ENCODE measurements at places on chromosomes 7 and 10.

GRCh38 chr7:93921607-93922566 is at the start of gene GNG11:
GNG11 (plus strand) TSS chr7:93921735; CDS start chr7:93922138, 403 bp downstream.
- peak within 1 kb of the TSS; percentile 51 for H3K4me3 ChIP-seq
- no peaks in the 10 kb centered on the region for H3K36me3 ChIP-seq
- peaks cover 31% of the 10 kb centered on the region for H3K27me3 ChIP-seq
- peak; percentile 8 for DNase-seq

DNA sequence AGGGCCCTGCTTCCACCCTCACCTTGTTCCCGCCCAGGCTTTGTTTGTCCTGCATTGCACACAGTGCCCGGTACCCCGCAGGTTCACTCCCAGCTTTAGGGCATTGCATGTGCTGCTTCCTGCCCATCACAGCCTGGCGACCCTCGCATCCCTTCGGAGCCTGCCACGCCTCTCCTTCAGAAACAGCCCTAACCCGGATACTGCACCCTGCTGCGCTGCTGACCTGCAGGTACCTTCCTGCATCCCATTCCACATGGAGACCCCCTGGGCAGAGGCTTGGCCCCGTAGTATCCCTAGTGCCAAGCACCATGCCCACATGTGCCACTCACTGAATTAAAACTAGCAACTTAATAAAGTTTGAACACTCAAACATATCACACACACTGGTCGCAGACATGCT is 19.8 kb upstream of the GJD4 start:
- H3K36me3 ChIP-seq: no peaks in the 10 kb centered on the region
- no peaks in the 10 kb centered on the region for H3K27me3 ChIP-seq
- no peak overlapping the region for H3K27ac ChIP-seq
- H3K4me1 ChIP-seq: no peaks in the 10 kb centered on the region
- no peak for DNase-seq
- H3K4me3 ChIP-seq: no peak overlapping the region

DNA sequence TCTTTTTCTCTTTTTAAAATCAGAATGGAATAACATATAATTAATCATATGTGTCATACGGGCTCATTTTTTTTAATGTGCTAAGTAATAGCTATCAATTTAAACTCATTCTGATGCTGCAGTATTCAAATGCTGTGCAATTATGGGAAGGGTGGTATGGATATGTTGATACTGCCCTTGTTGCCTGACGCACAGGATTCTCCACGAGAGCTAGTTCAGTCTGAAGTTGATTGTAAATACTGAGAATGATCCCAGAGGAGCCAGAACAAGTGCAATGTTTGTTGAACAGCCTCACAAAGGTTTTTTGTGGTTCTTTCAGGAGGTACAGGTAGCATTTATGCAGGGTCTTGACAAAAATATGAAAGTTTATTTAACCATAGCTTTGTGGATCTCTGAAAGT is 13.4 kb downstream of the NPY start:
- H3K4me1 ChIP-seq: no peaks in the 10 kb centered on the region
- H3K36me3 ChIP-seq: no peaks in the 10 kb centered on the region
- H3K27me3 ChIP-seq: peaks cover 27% of the 10 kb centered on the region
- no peak overlapping the region for H3K27ac ChIP-seq
- no peak overlapping the region for H3K4me3 ChIP-seq

DNA sequence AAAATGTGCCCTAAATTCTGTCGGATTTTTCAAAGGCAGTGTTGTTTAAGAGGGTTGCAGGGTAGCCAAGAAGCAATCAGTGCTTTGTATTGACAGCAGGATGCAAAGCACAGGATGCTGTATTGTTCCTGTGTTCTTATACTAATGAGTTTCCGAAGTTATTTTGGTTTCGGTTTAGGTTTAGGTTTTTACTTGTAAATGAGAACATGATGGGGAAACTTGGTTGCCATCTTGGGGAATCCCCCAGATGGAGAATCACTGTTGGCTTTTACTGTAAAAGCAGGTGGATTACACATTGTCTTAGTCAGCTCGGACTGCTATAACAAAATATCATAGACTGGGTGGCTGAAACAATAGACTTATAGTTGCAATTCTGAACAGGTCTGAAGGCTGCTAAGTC is 72.1 kb downstream of the INHBA start:
- no peak overlapping the region for H3K27ac ChIP-seq
- no peaks in the 10 kb centered on the region for H3K4me1 ChIP-seq
- no peaks in the 10 kb centered on the region for H3K27me3 ChIP-seq
- H3K4me3 ChIP-seq: no peak overlapping the region
- no peak for DNase-seq
- H3K36me3 ChIP-seq: no peaks in the 10 kb centered on the region

GRCh38 chr7:137778511-137778910 is 68.3 kb downstream of the DGKI start:
- H3K4me3 ChIP-seq: no peak overlapping the region
- peaks cover 3% of the 10 kb centered on the region for H3K27me3 ChIP-seq
- no peak overlapping the region for H3K27ac ChIP-seq
- peaks cover 3% of the 10 kb centered on the region for H3K4me1 ChIP-seq
- no peak for DNase-seq

Data from activated T-helper 2 cell treated with anti-CD3 and anti-CD28 coated beads, Interferon-gamma antibody, Interleukin-2, Interleukin-4, amounts not matched to agents 10 μg/mL and 5 μg/mL and 100 μg/mL, durations not matched to agents 14 hours and 24 hours and 36 hours (primary cell).